ENCODE measurements at places on chromosomes 1 and 21.

DNA sequence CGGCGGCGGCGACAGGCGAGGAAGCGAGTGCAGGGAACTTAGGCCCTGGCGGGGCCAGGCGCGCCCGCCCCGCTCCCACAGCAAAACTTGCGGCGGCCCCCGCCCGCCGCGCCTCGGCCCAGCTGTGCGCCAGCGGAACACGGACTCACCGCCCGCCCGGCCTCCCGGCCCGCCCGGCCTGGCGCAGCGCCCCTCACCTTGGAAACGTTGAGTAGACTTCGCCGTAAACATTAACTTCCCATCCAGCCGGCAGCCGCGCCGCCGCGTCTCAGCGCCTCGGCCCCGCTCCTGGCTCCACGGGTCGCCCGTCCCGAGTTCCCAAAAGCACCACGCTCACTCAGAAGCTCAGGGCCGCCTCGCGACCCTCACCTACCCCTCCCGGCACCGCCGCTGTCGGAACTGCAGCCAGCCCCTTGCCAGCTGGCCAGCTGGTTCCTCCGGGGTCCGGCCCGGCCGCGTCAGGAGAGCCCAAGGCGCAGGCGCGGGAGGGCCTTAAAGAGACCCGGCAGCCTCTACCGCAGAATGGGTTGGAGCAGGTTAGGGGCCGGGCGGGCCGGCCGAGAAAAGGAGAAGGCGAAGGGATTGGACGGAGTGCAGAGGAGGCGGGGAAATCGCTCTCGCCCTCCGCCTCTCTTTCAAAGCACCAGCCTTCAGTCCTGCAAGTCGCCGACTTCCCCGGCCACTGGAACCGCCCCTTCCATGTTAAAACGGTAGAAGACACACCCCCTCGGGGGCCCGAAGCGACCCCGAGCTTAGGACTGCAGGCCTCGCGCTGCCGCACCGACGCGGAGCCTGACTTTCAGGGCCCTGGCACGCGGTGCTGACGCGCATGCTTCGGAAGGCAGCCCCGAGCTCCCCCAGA, at the start of gene EVI5:
TSS of gene EVI5 (minus strand) at position 470 of the 862 bp plus-strand sequence. CDS start 48,562 bp downstream, outside the sequence.
- DNase-seq: peak; percentile 99

DNA sequence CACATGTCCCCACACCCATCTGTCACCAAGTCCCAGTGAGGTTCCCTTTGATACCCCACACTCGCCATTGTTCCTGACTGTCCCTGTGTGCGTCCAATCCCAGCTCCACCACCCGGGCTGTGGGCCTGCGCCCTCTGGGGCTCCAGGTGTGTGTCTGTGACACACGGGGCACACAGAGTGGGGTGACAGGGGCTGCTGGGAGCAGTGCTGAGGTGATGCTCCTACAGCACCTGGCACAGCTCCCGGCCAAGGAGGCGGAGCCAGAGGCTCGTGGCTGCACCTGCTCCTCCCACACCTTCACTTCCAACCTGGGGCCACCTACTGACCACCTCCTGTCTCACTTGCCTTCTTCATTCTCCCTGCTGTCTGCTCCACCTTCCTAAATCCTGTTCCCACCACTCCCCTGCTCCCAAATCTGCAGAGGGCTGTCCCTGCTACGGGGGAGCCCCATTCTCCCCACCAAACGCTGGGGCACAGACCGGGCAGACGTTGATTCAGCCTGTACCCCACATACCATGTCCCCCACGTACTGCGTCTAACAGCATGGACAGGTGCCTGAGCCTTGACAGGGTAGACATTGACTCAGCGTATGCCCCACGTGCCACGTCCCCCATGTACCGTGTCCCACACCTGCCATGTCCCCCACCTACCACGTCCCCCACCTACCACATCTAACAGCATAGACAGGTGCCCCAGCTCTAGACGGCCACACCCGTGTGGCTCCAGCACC, 16.4 kb downstream of the WDR4 start:
- no peak for DNase-seq

- no peak for DNase-seq
Observed at GRCh38 chr1:59124166-59124565, 172.7 kb upstream of the FGGY start.

DNA sequence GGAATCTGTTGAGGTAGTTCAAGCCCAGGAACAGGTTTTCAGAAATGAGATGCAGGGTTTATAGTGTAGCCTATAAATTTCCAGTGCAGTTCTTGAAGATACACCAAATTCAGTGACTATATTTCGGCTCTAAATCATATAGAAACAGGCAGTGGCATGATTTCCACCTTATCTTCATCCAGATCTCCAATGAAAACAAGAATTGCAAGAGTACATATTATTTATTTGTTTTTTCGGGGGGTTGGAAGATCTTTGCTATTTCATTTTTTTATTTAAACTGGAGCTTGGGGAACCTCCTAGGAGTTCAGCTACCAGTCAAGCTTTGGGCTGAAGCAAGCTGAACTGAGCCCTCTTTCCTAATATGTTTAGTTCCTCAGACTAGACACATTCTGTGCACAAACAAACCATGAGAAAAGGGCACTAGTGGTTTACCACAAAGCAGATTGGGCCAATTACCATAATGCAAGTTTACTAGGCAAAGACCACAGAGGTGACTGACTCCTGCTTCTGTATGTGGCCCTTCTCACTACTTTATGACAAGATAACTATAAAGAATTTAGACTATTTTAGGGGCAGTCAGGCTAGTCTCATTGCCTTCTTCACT, 68.5 kb downstream of the RGS2 start:
- no peak for DNase-seq

- no peak for DNase-seq
Observed at GRCh38 chr1:220271706-220272046, 577 bp downstream of the RAB3GAP2 start.

DNA sequence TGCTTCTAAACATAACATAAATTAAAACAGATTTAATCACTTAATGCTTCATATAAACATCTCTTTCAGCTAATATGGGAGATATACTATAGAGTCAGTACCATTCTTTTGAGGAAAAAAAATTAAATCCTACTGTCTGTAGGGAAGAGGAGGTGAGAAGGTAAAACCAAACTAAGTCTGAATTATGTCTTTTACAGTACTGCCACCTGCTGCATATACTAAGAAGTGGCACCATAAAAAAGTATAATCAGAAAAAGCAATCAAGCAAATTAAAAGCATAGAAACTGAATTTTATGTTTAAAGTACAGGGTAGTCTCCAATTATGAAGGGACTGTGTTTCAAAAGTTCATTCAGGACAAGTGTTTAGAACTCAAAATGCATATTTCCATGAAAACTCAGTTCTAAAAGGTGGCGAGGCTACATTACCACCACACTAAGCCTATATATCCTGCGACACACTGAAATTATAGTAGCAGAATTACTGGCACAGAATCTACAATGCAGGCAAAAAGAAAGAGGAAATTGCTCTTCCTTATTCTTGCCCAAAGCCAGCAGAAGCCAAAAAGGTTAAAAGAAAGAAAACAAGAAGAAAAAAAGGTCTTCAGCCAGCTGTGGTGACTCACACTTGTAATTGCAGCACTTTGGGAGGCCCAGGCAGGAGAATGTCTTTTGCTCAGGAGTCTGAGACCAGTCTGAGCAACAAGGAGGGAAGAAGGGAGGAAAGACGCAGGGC, 9.0 kb downstream of the NSL1 start:
- no peak for DNase-seq

DNA sequence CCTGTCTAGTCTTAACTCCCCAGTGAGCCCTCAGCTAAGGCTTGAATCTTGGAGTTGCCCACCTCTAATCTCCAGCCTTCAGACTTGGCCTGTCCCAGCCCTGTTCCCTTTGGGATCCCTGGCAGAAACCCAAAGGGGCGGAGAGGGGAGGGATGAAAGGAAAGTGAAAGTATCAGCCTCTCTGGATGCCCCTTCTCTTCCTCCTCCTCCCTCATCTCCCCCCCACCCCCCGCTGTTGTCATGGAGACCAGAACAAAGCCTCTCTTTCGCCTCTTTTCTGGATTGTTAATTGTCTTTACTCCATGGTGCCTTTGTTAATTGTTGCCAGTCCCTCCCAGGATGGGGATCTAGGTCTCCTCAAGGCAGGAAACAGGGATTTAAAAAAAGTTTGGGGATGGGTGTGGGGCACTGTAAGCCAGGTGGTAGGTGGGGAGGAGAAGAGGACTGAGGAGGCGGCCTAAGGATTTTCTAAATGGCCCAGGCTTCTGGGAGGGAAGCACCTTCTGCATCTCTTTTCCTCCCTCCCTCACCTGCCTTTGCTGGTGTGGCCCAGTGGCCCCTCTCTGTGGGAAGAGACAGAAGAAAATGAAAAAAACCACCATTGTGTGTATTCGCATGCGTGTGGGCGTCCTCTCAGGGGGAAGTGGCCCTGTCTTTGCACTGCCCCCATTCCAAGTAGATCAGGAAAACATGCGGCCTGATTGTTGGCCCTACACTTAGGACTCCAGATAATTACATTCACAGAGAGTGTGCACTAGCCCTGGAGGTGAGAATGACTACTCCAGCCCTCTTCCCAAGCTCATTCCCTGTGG, 7.5 kb upstream of the SOX13 start:
- DNase-seq: peak; percentile 82

All from neural progenitor cell (in vitro differentiated cells).